Activated CD4-positive, CD25-positive, alpha-beta regulatory T cell treated with anti-CD3 and anti-CD28 coated beads, Interleukin-2, amount 50 U/mL, for 16 hours (primary cell): ENCODE measurements at places on chromosomes 11 and 22.

DNA sequence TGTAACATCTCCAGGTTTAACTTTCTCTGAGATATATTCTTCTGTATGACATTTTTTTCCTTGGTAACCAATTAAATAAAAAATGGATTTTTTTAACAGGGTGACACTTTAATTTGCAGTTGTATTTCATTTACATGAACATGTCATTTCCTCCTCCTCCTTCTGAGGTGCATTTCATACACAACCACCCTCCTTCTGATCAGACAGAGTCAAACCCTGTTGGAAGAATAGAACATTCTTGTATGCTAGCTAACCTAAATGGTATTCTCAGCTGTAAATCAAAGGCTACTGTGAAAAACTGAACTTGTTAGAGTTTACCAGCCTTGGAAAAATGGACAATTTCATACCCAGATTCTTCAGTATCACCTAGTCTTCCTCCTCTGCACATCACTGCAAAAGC lies 52.7 kb upstream of the CHRM4 start:
- DNase-seq: no peak

GRCh38 chr11:46723359-46723680 lies 4.3 kb downstream of the F2 start:
- no peak for DNase-seq

- DNase-seq: peak; percentile 19
Observed at GRCh38 chr11:13238879-13239514, 38.6 kb upstream of the BMAL1 start.

- DNase-seq: no peak
Observed at GRCh38 chr11:95605271-95605940, 184.2 kb downstream of the FAM76B start.

GRCh38 chr11:62123669-62124185 lies at the start of gene INCENP:
Gene INCENP (plus strand): TSS chr11:62124011. CDS start chr11:62128162, 4,151 bp downstream.
- DNase-seq: peak; percentile 91

DNA sequence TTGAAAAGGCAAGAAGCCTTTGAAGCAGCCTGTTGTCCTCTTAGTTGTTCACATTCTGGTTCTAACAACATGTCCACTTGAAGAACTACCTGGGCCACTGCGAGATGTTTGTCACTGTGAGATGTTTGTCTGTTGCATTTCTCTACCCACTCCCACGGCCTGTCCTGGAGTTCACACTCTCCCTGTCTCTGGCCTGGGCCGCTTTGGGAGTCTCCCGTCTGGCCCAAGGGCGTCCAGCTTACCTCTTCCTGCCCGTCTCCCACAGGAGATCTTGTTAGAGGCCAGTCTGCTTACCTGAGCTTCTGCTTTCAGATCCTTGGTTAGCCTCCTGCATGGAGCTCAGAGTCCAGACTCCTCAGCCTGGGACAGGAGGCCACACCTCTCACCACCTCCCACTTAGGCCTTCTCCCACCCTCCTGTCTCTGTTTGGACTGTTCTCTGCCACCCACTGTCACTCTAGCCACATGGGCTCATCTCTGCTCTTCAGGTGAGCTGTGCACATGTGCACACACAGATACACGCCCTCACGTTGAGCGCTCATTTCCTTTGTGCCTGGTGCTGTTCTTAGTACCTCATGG lies 66.0 kb downstream of the TBC1D22A start:
- DNase-seq: no peak

GRCh38 chr11:94583213-94583865 lies 16.2 kb downstream of the PIWIL4 start:
- DNase-seq: no peak

GRCh38 chr11:32310214-32310601 lies 125.1 kb downstream of the WT1 start:
- DNase-seq: no peak

DNA sequence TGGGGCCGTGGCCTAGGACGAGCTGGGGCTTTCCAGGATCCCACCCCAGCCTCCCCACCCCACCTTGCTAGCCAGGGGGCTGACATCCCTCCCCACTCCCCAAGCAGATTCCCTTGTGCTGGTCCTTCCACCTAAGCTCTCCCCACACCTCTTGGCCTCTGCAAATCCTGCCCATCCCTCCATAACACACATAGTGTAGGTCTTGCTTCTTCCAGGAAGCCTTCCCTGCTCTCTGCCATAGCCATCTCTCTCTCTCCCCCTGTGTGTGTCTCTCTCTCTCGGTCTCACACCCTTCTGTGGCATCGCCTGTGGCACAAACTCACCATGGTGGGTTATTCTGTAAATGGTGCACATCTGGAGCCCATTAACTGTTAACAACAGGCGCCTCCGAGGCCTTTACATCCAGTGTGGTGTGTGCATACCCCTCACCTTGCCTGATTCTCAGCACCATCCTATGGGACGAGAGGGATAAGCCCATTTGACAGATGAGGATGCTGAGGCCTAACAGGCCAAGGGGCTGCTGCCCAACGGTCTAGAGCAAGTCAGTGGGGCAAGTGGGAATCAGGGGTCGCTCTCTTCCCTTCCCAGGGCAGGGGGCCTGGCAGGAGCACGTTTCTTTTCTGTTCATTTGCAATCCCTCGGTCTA lies 22.2 kb upstream of the PICK1 start:
- DNase-seq: no peak

GRCh38 chr11:100220801-100221200 lies 466.3 kb upstream of the ARHGAP42 start:
- no peak for DNase-seq

GRCh38 chr22:50546326-50547262 lies 895 bp downstream of the KLHDC7B start:
- DNase-seq: no peak

DNA sequence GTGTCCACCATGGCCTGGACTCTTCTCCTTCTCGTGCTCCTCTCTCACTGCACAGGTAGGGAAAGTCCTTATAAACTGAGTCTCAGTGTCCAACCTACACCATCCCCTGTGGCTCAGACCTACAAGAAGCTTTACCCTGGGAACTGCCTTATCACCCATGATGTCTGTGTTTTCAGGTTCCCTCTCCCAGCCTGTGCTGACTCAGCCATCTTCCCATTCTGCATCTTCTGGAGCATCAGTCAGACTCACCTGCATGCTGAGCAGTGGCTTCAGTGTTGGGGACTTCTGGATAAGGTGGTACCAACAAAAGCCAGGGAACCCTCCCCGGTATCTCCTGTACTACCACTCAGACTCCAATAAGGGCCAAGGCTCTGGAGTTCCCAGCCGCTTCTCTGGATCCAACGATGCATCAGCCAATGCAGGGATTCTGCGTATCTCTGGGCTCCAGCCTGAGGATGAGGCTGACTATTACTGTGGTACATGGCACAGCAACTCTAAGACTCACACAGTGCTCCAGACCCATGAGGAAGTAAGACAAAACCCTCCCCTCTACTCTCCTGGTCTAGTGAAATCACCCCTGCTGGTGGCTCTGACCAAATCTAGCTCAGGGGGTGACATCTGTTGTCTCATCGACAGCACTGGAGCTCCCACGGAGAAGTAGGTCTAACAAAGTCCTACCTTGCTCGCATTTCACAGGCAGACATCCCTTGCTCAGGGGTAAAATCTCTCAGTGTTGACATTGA lies 74.3 kb downstream of the VPREB1 start:
- no peak for DNase-seq

DNA sequence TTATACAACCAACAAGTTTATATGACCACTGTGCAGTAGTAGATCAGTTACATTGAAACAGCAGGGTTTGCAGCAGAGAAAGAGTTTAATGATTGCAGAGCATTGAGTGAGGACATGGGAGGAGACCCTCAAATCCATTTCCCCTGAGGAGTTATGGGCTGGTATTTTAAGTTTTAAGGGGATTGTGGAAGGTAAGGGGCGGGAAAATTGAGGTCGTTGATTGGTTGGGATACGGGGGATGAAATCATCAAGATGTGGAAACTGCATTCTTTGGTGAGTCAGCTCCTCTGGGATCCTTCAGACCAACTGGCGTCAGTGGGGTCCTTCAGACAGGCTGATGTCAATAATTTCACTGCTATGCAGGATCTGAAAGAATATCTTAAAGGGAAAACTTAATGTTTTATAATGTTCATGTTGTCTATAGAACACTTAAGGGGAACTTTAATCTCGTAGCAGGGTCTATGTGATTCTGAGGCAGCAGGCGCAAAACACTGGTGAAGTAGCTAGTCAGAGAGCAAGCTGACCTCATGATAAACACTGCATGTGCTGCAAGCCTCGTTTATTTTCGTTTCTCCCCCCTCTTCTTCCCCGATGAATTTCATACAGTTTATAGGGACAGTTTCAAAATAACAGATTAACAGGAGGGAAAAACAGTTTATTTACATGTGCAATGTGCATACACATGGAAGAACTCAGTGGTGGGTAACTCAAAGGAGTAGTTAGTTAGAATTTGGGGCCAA lies 17.4 kb upstream of the BACE1-AS start:
- no peak for DNase-seq

- DNase-seq: no peak
Observed at GRCh38 chr11:3627291-3627690, 14.5 kb downstream of the ART5 start.

GRCh38 chr11:59582006-59582405 lies 33.6 kb downstream of the OSBP start:
- DNase-seq: no peak

DNA sequence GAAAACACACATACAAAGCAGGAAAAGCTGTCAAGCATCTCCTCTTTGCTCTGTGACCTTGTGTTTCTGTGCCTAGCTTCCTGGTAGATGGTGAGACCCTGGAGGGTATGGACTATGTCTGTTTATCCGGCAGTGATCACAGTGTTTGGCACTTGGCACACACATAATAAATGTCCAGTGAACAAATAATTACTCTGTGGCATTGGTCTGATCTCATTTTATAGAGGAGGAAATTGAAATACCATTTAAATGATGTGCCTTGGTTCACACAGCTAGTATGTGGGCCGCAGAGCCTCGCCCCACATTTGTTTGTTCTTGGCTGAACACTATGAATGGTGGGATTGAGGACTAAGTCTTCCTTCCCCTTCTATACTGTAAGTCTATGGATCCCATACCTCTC lies 104.7 kb upstream of the SPON1 start:
- no peak for DNase-seq

GRCh38 chr22:37335806-37336199 lies 53.5 kb downstream of the CYTH4 start:
- DNase-seq: no peak

DNA sequence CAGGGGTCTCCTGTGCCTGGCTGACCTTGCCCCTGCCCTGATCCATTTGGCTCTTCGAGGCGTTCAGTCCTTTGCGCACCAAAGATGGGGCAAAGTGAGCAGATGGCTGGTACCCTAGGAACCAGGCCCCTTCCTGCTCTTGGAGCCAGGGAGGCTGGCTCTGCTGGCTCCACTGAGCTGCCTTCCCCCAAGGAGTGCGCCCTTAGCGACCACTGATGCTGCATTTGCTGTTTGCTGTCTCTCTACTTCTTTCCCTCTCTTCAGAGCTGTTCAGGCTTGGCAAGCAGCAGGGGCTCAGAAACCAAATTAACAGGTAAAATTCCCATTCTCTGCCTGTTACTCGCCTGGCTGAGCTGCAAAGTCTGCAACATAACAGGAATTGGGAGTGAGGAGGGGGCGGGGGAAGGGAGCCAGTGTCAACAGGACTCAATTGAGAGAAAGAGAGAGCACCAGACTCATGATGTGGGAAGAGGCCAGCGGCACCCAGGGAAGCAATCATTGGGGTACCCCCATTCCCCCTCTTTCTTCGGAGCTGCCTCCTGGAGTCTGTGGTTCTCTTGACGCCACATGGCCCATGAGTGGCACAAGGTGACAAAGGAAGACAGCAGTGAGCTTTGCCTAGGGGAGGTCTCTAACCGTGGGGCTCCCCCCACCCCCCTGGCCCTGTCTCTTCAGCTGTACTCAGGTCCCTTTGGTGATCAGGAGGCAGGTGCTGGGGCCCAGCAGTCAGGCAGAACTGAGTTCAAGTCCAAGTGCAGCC lies 102.3 kb downstream of the TP53I11 start:
- DNase-seq: no peak

GRCh38 chr22:19965771-19966709 lies 24.4 kb upstream of the TXNRD2 start:
- no peak for DNase-seq

DNA sequence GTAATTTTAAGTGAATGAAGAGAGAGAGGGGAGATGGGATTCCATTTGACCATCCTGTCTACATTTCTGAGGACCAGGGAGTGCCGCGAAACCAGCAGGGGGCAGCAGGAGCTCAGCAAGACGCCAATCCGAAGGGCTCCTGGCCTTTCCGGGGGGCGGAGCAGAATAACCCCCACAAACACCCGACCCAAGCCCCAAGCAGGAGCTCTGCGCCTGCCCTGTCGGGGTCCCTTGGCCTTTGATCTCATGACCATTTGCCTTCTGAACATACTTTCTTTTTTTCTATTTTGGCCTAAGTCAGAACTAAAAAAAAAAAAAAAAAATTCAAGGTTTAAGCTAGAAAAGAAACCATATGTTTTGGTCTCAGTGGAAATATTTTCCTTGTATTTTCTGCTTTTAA lies 21.9 kb upstream of the SCN2B start:
- DNase-seq: peak; percentile 62

DNA sequence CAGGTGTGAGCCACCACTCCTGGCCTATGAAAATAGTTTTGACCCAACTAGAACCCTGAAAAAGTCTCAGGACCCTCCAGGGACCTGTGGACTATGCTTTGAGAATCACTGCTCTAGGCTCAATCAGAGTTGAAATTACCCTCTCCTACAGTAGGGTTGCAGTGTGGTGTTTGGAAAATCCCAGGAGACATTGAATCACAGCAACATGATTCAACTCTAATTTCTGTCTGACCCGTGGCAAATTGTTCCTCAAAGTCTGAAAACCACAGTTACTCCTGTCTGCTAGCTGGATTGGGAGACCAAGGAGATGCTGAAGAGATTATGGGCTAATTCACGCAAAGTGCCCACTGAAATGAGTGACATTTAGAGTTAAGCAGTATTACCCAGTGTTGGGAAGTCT lies 5.4 kb upstream of the MTMR3 start:
- DNase-seq: no peak

DNA sequence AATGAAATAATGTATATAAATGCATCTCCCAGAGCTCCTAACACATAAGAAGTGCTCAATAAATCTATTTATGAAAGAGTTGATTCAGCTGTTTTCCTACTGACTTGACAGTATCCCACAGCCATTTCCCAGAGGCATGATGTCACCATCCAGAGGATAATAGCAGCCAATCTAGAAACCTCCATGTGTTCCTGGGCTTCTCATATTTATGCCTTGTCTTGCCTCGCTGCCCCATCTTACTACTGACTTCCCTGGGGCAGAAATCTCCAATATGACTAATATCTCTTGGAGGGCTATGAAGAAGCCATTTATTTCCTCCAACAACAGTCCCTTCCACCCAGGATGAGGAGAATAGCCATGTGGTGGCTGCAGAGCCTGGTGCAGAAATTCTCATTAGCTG lies 115.4 kb upstream of the NAV2 start:
- DNase-seq: no peak

GRCh38 chr11:13228572-13228971 lies 49.0 kb upstream of the BMAL1 start:
- DNase-seq: no peak

DNA sequence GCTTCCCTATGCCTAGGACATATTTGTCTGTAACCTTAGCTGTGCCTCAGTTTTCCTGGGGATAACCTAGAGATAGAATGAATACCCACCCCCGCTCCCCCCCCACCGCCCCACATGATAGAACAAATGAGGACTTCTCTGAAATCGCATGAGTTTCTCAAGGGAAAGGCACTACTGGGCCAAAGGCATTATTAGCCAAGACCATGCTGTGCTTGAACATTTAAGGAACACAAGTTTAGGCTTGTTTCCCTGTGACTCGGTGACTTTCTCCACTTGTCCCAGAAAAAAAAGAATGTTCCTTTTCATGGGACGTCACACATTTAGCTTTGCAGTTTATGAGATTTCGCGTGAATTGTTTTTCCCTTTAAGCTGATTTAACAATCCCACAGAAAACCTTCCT lies 51.4 kb upstream of the CRTAM start:
- no peak for DNase-seq

- no peak for DNase-seq
Observed at GRCh38 chr22:27835446-27835845, 33.9 kb upstream of the MN1 start.
